Activated CD8-positive, alpha-beta T cell treated with anti-CD3 and anti-CD28 coated beads for 36 hours (primary cell): ENCODE measurements at places on chromosomes 1 and 21. TPM values are rescaled to one million over a fixed set of nuclear protein-coding genes. Genes with fewer than 3 reads are reported as not detected.

GRCh38 chr21:44727757-44728156, 16.4 kb upstream of the TSPEAR start:
- no peak for DNase-seq

DNA sequence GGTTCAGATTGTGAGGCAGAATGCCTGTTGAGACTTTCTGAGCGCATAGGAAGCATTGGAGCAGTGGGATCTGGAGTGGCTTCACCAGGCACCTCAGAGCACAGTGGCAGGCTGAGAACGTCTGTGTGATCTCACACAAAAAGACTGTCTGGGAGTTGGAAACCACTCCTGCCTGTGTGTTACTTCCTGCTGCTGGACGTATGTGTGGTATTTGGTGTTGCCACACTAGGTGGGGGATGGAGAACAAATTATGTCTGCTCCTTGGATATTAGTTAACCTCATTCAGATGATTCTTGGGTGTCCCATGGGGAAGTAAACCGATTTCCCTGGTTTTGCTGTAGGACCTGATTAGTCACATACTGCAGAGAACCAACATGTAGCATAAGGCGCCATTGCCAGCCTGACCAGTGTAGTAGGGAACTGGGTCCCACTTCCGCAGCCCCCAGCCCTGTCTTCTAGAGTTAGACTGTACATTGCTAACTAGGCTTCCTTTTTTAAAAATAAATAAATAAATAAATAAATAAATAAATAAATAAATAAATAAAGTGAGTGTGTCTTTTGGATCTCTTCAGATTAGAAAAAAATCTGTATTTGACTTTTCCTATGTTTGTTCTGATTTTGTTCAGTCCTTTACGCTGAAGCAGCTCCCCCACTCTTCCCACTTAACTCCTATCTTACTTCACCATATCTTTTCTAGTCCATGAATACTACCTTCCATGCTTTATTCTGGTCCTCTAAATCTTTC, 26.9 kb downstream of the UCK2 start:
- DNase-seq: no peak

Gene CELSR2
- total RNA-seq: 3.1 TPM

- no peak for DNase-seq
Observed at GRCh38 chr1:234732671-234733390, 122.9 kb upstream of the IRF2BP2 start.

Gene LCK
- 292 TPM for total RNA-seq

GRCh38 chr1:171999756-172000155, 158.5 kb downstream of the DNM3 start:
- no peak for DNase-seq

DNA sequence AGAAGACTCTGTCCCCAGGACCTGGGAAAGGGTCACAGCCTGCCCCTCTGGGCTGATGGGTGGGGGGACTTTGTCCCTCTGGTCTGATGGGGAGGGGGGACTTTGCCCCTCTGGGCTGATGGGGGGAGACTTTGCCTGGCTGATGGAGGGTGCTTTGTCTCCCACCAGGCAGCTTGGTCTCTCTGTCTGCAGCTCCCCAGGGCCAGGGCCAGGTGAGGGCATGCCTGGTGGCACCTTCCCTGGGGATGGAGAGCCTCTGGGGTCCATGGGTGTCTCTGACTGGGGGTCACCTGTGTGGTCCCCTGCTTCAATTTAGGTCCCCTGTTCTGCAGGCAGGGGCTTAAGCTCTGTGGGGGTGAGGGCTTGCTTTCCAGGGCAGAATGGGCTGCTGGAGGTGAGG, 23.5 kb upstream of the TTC34 start:
- DNase-seq: no peak

GRCh38 chr1:159040893-159041724, 31.4 kb downstream of the IFI16 start:
- DNase-seq: no peak

GRCh38 chr1:227049253-227049652, 109.2 kb downstream of the COQ8A start:
- DNase-seq: no peak

- no peak for DNase-seq
Observed at GRCh38 chr1:111571987-111572386, 47.6 kb upstream of the RAP1A start.

Gene ARHGAP29
- total RNA-seq: not detected

- no peak for DNase-seq
Observed at GRCh38 chr1:74193908-74194307, 4.1 kb downstream of the LRRIQ3 start.

DNA sequence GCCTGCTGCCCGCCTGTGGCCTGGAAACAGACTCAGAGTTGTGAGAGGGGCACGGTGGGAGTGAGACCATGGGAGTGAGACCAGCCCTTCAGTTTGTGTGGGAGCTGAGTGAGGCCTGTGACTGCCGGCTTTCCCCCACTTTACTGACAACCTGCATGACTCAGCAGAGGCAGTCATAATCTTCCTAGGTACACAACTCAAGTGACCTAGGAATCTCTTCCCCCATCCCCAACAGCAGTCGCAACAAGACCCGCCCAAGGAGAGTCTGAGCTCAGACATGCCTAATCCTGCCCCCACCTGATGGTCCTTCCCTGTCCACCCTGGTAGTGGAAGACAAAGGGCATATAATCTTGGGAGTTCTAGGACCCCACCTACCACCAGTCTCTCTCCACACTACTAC, 44.2 kb downstream of the KLHL20 start:
- DNase-seq: no peak

DNA sequence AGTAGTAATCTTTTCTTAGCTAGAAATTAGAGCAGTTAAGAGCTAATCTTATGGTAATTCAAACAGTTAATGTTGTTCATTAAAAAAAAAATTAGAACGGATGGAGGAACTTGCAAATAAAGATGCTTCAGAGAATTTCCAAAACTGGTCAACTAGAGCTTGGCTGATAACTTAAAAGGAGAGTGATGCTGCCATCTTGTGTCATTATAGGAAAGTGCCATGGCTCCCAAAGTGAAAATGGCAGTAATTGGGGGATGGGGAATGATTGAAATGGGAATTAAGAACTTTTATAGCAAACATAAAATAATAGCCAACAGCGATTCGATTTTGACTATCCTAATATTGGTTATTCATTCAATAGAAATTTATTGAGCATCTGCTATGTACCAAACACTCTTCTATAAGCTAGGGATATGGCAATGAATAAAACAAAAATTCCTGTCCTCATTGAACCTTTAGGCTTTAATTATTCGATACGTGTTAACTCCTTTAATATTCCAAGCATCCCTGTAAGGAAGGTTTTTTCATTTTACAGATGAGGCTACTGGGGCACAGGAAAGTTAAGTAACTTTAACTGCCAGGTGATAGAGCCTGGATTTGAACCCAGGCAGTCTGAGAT, 5.7 kb upstream of the PLPP3 start:
- DNase-seq: no peak

GRCh38 chr1:232038706-232039677, 412.4 kb downstream of the DISC1 start:
- DNase-seq: no peak

Gene PRELP
- total RNA-seq: not detected

Gene C8A
- not detected for total RNA-seq

- DNase-seq: no peak
Observed at GRCh38 chr1:68904477-68904876, 407.6 kb upstream of the DEPDC1 start.

DNA sequence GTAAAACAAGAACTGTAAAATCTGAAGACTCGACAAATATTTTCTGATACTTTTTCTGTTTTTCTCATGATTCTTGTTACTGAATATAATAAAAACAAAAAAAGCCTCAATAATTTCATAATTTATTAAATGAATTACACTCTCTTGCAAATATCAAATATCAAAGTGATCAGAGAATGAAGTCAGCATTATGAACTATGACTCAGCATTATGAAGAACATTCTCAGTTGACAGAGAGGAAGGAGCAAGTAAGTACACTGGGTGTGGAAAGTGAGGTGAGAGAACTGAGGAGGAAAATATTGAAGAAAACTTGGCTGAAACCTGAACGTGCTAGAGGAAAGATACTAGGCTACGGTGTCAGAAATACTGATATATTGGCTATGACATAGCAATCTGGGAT, 529.5 kb downstream of the KCNT2 start:
- no peak for DNase-seq

DNA sequence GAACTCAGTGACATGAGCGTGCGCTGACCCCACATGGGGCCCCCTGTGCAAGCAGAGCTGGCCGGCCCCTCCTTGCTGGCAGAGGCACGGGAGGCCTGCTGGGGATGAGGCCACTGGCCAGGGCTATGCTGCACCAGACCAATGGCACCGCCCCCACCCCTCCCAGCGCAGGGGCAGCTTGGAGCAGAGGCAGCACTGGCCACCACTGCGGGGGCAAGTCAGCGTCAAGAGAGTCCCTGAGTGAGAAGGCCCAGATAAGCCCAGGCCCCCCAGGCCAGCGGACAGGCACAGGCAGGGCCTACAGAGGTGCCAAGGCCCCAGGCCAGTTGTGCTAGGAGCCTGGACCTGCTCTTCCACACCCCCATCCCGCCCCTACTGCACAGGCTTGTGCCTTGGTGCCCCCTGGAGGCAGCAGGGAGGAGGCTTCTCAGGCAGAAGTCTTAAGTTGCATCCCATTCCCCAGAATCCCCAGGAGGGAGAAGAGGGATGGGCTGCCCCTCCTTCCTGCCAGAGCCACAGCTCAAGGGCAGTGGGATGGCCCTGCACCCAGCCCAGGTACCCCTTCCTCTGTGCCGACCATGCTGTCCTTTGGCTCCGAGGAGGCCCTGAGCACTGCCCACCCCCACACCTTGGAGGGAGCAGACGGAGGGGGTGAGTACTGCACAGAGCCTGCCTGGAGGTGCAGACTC, 35.8 kb downstream of the EPHX1 start:
- DNase-seq: peak; percentile 44

DNA sequence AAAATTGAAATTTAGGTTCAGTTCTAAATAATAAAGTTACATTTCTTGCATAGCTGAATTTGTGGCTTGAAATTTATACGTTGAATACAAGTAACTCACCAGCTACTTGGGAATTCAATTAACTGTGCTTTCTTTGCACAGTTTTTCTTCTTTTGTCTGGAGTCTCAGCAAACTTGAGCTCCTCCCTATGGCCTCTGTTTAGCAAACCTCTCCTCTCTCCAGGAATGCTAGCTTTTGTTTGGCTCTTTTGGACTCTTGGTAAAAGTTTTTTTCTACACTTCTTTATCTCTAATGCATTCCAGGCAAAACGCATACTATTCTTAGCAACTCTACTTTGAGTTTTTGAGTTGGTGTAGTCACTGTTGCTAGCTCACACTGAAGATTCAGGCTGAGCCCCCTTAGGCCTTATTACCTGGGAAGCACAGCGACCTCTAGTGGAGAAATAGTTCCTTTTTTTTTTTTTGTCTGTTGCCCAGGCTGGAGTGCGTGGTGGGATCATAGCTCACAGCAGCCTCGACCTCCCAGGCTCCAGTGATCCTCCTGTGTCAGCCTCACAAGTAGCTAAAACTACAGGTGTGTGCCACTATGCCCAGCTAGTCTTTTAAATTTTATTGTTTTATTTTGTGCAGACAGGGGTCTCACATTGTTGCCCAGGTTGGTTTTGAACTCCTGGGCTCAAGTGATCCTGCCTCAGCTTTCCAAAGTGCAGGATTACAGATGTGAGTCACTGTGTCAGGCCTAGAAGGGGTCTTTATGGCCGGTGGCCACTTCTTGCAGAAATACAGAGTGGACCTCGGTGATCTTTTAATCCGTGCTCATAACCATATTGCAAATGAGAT, 61.7 kb downstream of the CASQ2 start:
- peak; percentile 10 for DNase-seq

GRCh38 chr1:50631161-50631560, 207.9 kb upstream of the DMRTA2 start:
- no peak for DNase-seq

- DNase-seq: no peak
Observed at GRCh38 chr1:46396441-46397398, 2.6 kb downstream of the FAAH start.

DNA sequence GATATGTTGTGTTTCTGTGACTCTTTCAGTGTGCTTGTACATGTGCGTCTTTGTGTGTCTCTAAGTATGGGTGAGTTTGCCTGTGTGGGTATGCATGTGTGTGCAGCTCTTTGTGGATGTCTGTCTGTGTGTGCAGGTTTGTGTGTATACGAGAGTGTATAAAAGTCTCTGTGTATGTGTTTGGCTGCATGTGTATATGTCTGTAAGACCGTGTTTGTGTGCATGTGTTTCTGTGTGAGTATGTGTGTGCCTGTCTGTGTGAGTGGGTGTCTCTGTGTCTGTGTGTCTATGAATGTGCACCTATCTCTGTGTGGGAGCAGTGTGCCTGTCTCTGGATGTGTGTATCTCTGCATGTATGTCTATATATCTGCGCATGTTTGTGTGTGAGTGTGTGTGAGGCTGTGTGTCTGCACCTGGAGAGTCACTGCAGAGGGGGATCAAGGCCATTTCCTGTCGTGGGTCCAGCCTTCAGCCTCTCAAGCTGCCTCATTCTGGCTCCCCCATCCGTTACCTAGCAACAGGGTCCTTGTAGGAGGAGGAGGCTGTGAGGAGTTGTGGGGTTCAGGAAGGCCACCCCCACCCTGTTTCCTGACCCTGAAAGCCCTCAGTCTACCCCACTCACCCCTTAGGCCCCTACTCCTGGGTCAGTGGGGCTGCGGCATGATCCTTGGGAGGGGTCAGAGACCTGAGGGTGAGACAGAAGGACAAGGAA, 10.4 kb downstream of the FGR start:
- DNase-seq: peak; percentile 42

- no peak for DNase-seq
Observed at GRCh38 chr1:226870026-226870400, 403 bp upstream of the PSEN2 start.

DNA sequence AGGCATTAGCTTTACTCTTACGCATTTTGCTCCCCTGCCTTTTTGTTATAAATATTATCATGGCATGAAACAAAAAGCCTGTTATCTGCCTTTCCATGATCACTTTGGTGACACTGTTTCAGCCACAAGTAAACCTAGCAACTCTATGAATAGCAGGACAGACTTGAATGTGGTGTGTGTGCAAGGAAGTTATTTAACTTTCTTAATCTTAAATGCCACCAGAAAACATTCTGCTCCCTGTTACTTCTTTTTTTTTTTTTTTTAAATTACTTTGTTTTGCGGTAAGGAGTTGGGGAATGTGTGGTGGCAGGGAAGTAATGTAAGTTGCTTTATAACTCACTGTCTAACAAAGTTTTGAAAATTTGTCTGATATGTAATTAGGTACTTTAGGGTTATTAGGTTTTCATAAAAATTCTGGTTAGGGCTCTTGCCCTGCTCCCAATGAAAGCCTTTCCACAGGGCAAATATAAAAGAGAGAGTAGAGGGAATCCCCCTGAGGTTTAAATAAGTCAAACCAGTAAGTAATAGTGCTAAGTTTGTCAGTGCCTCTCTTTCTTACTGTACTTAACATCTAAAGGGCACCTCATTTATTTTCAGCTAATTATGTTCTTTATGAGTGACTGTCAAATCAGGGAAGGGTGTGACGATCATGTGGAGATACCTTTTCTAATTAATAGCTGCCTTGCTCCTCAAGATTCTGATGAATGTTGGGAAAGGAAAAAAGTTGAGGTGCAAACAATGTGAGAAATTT, 39.5 kb downstream of the RASAL2 start:
- DNase-seq: no peak

Gene C1orf210
- not detected for total RNA-seq
